ENCODE measurements at places on chromosomes 7 and 10.

DNA sequence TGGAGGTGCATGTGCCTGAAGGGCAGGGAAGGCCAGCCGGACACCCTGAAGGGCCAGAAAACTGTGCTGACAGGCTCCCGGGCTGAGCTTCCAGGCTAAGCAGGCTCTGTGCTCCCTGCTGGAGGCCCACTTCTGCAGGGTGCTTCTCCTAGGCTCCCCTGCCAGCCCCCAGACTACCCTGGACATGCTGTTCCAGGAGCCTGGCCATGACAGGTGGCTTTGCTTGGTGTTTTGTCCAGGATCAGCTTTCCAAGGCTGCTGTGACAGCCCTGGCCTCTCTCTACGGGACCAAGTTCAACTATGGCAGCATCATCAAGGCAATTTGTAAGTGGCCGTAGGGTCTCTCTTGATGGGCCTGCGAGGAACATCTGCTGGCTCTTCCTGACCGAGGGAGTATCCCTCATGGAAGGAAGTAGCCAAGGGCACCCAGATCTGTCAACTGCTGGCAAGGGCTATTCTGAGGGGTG, 5.3 kb downstream of the CPA1 start:
- DNase-seq = no peak

GRCh38 chr7:29019896-29020295, 61.8 kb upstream of the TRIL start:
- DNase-seq = no peak

GRCh38 chr7:11748884-11749283, 83.1 kb downstream of the THSD7A start:
- DNase-seq = no peak

- peak; percentile 48 for DNase-seq
Observed at GRCh38 chr7:39228946-39229345, 251.2 kb downstream of the POU6F2 start.

- DNase-seq = no peak
Observed at GRCh38 chr7:105330526-105330925, 58.2 kb downstream of the SRPK2 start.

DNA sequence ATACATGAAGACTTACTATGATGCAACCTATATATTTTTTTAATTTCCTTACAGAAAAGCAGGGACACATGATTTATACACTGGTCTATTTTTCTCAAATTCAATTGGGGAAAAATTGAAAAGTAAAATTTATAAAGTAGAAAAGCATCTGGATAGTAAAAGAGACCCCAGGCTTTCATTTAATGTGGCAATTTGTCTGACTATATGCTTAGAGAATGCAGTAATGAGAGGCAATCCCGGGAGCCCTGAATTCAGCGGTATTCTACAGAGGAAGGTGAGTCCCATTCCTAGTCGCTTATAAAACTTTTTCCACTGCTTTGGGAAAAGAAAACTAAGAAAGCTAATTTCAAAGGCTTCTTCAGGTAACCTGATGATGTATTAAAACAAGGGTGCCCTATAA, 167.1 kb downstream of the SEMA3D start:
- no peak for DNase-seq

Data from EL (cell line).